ENCODE measurements at places on chromosomes 2 and 18.

- DNase-seq = no peak
These were observed 153.6 kb downstream of the CNTNAP5 start for GRCh38 chr2:124178719-124179118.

DNA sequence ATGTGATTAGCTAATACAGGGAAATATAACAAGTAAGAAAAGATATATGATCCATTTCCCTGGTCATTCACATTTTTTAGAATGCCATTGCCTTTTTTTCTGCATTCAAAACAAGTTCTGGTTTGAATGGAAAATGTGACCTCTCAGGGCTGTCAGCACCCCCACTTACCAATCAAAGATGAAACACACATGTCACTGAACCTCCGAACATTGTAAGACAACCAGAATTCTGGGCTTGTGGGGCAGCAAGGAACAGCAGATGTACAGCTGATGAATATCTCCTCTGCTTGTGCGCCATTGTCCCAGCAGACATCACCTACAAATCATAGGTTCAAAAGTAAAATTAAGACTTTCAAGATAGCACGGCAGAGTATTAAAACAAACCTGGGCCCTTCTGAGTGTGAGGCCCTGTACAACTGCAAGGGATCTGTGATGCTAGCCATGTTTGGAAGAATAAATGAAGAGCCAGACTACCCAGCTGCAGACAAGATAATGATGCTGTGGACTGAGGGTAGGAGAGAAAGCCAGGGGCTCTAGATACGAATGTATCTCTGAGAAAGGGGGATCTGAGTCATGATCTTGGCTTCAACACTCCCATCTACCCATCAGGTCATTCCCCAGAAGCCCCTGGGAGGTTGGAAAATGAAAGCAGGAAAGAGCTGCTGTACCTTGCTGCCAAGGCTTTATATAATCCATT is 108.7 kb upstream of the SERTAD2 start:
- DNase-seq = no peak

DNA sequence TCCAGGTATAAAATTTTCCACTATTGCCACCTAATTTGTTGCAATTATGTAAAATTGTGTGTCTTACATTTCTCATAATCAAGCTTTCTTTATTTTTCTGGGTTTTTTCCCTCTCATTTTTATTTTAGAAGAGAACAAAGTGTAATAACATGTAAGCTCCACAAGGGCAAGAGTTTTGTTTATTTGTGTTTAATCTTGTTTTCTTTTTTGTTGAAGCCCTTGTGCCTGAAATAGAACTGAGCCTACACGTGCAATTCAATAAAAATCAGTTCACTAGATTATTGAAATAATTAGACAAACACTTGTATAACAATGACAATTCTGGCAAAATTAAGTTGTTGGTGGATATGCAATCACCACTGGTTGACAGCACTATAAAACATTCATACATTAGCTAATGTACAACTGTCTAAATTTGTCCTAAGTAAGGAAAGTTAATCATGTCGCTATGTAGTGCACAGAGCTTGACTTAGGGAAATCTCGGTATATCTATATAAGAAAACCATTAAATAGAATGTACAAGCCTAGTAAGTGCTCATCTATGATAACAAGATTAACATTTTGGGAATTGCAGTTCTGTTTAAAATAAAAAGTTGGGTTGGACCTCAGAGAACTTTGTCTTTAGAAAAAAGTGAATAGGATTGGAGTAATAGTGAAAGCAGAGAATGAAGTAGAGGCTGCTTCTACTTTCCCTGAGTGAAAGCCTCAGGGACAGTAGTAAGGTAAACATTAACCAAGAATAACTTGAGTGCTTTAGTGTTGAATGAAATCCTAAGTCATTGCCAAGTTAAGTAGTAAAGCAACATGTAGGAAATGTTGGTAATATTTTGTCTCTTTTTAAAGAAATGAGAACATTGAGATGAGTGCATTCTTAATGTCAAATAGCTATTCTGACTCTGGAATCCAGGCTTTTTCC is 37.4 kb upstream of the NOL4 start:
- DNase-seq = no peak

DNA sequence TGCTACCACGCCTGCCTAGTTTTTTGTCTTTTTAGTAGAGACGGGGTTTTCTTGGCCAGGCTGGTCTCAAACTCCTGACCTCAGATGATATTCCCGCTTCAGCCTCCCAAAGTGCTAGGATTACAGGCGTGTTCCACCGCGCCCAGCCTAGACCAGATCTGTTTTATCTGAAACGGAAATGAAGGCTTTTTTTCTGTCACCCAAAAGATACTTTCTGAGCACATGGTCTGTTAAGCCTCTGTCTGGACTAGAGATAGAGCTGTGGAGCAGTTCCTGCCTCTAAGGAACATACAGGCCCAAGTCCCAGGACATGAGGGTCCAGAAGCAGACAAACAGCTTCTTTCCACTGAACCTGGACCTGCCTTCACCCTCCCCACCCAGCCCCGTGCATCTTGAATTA is 43.6 kb upstream of the PTMA start:
- no peak for DNase-seq

DNA sequence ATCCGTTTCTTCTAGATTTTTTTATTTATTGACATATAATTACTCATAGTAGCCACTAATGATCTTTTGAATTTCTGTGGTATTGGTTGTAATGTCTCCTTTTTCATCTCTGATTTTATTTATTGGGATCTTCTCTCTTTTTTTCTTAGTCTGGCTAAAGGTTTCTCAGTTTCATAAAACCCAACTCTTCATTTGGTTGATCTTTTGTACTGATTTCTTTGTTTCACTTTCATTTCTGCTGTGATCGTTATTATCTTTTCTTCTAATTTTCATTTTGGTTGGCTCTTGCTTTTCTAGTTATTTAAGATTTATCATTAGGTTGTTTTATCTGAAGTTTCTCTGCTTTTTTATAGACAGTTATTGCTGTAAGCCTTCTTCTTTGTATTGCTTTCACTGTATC is 463.6 kb upstream of the CRIM1 start:
- no peak for DNase-seq

DNA sequence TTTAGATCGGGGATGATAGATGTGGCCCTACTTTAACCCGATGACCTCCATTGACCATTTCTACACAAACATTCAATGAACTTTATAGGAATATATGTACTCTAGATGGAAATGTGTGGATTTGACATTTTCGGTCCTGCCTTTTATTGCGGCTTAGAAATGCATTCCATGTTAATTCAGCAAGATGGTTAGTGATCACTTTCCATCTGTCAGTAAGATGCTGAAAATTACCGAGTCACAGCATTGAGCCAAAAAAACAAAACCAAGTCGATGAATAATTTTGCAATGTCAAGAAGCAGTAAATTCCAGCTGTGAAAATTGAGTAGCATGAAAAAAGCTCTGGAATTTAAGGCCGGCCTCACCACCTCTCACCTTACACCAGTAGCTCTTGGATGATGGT is 1642.6 kb upstream of the NXPH2 start:
- DNase-seq = no peak

- no peak for DNase-seq
These were observed 627.7 kb upstream of the CDH2 start for GRCh38 chr18:28804512-28805202.

- no peak for DNase-seq
These were observed 25.9 kb upstream of the SGPP2 start for GRCh38 chr2:222398446-222398885.

- no peak for DNase-seq
These were observed 31.3 kb downstream of the NPHP1 start for GRCh38 chr2:110173523-110173922.

DNA sequence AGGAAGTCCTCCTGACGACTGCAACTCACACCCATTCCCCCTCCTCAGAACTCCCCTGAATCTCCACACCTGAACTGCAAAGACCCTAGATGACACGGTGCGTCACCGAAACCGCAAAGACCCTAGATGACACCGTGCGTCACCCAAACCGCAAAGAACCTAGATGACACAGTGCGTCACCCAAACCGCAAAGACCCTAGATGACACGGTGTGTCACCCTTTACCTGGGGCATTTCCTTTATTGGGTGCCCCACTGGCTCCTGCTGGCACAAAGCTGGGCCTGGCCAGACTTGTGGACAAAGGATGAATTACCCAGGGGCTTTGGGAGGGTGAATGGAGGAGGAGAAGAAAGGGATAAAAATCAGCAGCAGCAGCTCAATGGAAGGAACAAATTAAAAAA is 123.8 kb downstream of the CELF4 start:
- no peak for DNase-seq

- DNase-seq = no peak
These were observed 100.9 kb downstream of the TNS1 start for GRCh38 chr2:217901835-217902378.

DNA sequence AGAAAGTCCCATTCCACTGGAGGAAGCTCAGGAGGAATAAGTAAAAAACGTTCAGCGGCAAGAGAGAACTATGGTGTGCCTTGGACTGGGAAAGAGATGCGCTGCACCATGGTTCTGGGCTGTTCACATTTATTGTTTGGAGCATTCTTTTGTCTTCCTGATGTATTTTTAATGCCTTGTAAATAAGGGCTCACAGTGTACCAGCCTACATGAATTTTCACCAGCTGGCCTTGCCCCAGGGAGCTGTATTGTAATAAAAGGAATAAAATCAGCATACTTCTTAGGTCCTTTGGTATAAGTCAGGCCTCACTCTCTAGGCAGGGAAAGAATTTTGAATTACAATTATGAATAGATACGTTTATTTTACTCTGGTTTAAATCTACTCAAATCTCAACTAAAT is 1249.6 kb downstream of the CNTNAP5 start:
- DNase-seq = no peak

GRCh38 chr18:55457028-55457427 is 131.0 kb downstream of the TCF4 start:
- no peak for DNase-seq

GRCh38 chr2:134722728-134723127 is 3.9 kb upstream of the TMEM163 start:
- DNase-seq = no peak

DNA sequence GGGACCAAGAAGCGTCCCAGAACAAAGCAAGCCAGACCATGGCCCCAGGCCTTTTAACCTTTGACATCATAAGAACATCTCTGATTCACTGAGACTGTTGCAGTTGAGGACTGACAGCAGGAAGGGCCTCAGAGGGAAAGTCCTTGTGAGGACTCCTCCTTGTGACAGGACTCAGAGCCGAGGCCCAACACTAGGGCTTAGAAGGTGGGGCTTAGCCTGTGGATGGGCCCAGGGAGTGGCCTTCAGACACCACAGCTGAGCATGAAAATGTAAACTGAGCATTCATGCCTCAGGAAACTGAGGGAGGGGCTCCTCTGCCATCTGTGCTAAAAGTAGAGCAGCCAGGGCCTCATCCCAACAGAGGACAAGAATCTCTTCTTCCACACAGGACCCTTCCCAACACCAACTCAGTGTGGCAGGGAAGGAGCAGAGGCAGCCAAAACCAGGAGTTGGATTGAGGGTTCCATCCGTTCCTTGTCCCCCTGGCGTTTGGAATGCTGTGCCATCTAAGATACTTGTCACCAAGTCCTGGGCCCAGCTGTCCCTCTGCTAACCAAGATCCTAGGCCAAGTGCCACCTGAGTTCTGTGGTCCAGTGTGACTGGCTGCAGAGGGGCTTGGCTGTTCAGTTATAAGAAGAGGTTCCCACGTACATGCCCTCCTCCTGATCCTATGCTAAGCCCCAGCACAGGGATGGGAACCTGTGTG is 37.5 kb upstream of the CAB39 start:
- DNase-seq = no peak

GRCh38 chr2:178707476-178707875 is 99.7 kb downstream of the TTN start:
- no peak for DNase-seq

DNA sequence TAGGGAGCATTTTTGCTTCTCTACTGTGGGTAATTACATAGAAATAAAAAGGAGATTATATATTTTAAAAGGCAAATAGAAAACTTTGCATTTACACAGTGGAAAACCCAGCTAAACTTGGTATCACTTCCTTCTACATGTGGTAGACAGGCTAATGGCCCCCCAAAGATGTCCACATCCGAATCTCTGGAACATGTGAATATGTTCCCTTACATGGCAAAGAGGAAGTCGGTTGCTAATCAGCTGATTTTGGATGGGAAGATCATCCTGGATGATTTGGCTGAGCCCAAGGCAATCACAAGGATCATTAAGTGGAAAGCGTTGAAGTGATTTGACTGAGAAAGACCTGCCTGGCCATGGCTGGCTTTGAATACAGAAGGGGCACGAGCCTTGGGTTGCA is 26.2 kb downstream of the CREG2 start:
- DNase-seq = no peak

- DNase-seq = no peak
These were observed 74.6 kb upstream of the GALNT5 start for GRCh38 chr2:157182834-157183396.

DNA sequence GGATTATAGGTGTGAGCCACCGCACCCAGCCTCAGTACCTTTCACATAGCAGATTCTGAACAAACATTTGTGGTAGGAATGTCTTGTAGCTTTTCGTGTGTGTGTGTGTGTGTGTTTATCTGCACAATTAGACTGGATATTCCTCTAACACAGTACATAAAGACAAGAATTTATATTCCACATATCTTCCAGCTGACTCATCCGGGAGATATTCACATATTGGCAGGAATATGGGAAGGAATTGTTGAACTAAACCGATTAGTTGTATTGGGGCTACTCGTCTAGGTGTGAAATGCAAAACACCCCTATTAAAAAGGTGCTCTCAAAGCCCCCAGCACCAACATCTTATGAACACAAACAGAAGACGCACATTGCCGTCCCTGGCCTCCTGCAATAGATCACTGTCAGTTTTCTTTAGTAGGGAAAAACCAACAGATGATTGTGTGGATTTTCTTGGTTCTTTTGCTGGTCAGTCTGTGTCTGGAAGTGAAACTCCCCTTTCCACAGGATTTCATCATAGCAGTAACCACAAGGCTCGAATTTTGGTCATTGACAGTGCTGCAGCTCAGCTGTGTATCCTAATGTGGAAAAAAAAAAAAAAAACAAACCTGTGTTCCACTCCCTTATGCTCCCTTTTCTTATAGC is 208.5 kb upstream of the ACVR2A start:
- DNase-seq = no peak

- no peak for DNase-seq
These were observed 39.7 kb downstream of the C2orf76 start for GRCh38 chr2:119326938-119327337.

DNA sequence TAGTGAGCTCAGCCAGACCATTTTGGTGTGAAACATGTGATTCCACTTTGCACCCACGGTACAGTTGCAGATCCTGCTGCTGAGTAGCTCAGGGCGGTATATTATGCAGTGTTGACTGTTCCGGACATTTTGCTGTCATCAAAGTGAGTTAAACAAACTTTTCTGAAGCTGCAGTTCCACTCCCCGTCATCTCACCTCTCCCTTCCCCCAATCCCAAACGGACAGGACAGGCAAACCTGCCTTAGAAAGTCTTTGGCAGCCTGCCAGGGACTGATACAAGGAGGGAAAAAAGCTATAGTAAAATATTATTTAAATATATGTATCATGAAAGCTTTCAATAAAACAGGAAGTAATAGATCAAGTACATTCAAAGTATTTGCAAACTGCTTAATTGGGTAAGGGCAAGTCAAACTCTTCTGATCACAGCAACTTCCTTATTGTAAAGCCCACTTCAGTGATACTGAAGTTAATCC is 35.5 kb upstream of the SP5 start:
- DNase-seq = no peak

Data from thoracic aorta (tissue), 2 donors.